Endothelial cell of umbilical vein (primary cell): ENCODE measurements at places on chromosomes 3 and 15. TPM values are rescaled to one million over a fixed set of nuclear protein-coding genes. Genes with fewer than 3 reads are reported as not detected.

Gene DNASE1L3
- polyA plus RNA-seq = 1.2 and 1.3 TPM in 2 replicates

DNA sequence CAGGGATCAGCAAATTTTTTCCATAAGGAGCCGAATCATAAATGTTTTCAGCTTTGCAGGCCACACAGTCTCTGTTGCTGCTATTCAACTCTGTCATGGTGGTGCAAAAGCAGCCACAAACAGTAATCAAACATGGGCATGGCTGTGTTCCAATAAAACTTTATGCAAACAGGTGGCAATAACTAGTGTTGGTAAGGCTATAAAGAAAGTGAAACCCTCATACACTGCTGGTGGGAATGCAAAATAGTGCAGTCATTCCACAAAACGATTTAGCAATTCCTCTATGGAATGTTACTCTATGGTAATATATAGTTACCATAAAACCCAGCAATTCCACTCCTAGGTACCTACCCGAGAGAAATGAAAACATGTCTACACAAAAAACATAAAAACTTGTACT is 14.0 kb upstream of the MRPS25 start:
- DNase-seq = no peak

Gene INKA1
- polyA plus RNA-seq = 37.8 and 57.7 TPM in 2 replicates

DNA sequence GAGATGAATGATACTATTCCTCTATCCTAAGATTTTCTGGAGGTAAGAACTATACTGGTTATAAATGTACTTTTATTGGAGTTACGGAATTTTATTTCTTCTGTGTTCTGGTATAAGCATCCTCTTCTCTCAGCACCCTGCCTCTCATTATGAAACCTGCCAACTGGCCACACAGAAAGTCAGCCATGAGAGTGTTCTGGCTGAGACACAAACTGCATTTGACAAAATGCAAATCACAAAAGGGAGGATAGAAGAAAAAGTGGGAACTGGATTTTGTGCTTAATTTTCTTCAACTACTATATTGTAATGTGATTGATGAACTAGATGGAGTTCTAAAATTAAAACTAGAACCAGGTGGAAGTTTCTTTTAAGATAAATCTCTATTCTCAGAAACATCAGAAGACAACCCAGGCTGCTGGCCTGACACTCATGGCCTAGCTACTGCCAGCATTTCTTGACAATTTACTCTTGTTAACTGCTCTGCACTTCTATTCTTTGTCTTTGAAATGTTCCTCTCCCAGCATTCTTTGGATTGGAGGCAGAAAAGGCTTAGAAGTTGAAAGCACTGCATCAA is 143.1 kb downstream of the WDR76 start:
- no peak for DNase-seq

Gene PCLAF
- polyA plus RNA-seq = 36.1 and 55.2 TPM in 2 replicates
